ENCODE measurements at places on chromosomes 12 and 14.

DNA sequence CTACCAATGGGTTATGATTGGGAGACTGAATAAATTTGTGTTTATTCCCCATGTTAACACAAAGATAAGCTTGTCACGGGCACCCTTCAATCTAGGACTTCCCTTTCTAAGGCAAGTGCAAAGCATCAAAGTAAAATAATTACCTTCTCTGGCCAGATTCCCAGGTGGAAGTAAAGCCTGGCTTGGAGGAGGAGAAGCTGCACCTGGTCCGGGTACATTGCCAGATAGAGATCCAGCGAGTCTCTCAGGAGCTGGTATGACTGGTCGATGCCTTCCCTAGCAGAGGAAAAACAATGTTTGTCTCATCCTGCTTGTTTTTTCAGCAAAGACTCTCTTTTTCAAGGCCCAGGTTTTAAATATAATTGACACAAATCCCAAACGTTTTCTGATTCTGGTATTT, 24.9 kb downstream of the FBXO21 start:
- no peak for DNase-seq

- no peak for DNase-seq
Observed at GRCh38 chr12:3571323-3571722, 80.3 kb downstream of the PRMT8 start.

- no peak for DNase-seq
Observed at GRCh38 chr12:94570161-94570560, 80.2 kb downstream of the TMCC3 start.

GRCh38 chr12:1552911-1553491, 41.4 kb downstream of the FBXL14 start:
- DNase-seq, result no peak

DNA sequence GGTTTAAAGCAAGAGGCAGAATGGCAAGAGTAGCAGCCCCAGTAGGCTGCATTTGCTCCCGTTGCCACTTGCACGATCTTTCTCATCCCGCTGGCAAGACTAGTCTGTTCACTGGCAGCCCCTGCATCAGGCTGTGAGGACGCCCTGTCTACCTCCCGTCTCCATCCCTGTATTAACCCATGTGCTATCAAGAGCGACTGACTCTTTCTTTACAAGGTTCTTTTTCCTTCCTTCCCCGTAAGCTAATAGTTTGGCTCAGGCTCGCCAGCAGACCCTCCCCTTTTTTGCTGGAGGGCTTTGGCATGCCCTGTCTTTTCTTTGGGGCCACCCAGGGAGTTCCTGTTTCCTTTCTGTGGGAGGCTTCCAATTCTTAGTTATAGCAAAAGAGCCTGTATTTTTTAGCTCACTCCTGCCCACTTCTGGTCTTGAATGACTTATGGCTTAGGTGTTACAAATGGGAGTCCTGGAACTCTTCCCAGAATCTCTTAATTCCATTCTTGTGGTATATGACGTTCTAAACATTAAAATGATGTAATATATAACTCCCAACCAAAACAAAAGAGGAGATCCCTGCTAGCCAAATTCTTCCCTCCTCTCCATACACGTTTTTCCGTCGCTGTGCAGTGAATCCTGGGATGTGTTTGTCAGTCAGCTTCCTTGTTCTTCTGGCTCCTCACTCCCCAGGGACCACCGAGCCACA, 149.0 kb downstream of the PRKCH start:
- DNase-seq, result peak; percentile 48

GRCh38 chr14:44732144-44732543, 225.1 kb upstream of the FSCB start:
- DNase-seq, result no peak

DNA sequence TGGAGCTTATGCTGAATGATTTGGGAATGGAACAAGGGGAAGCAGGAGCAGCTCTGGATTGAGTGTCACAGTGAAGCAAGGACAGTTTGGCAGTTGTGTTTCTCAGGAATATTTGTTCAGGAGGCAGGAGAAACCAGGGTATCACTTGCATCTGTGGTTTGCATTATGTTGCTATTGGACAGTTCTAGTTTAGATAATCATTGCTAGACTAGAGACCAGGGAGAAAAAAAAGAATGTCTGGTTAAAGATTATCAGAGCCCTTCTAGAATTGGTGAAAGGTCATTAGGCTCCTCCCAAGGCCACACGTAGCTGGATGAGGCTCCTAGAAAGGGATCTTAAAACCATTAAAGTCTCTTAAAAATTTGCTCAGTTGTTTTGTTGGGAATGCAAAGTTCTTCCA, 17.0 kb upstream of the SRSF5 start:
- no peak for DNase-seq

GRCh38 chr14:92426237-92426636, 87.3 kb upstream of the RIN3 start:
- no peak for DNase-seq

GRCh38 chr12:7966563-7966962, 30.6 kb upstream of the SLC2A3 start:
- DNase-seq, result no peak

GRCh38 chr12:54442961-54443360, 23.9 kb upstream of the ITGA5 start:
- DNase-seq, result no peak

- no peak for DNase-seq
Observed at GRCh38 chr12:130401703-130402102, 64.0 kb downstream of the PIWIL1 start.

GRCh38 chr14:25004389-25004809, 45.5 kb downstream of the STXBP6 start:
- no peak for DNase-seq

GRCh38 chr12:117147639-117148038, 42.6 kb downstream of the FBXO21 start:
- no peak for DNase-seq

DNA sequence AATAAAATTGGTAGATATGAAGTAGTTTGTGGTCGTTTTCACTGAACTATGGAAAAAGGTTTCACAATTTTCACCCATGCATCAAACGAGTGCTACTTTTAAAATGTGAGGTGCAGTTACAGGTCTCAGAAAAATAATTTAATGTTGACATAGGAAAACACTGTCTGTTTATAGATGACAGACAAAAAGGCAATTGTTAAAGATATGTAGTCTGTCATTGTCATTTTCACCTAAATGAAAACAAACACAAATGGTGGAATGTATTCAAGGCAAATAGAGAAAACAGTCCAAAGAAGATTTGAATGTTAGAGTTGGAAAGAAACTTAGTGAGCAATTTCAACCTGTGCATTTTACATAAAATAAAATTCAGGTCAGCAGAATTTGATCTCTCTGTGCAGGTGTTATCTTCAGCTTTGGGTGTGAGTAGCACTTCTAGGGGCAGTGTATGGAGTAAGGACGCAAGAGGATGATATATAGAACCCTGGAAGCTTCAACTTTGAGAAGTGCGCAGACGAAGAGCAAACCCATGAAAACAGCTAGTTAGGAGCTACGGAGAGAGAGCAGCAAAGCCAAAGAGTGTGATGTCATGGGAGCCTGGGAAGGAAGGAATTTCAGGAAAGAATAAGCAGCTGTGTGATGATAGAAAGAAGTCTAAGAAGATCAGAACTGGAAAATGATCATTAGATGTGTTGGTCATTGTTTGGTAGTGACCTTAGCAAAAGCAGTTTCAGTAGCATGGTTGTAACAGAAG, 6.2 kb downstream of the RERG start:
- no peak for DNase-seq

DNA sequence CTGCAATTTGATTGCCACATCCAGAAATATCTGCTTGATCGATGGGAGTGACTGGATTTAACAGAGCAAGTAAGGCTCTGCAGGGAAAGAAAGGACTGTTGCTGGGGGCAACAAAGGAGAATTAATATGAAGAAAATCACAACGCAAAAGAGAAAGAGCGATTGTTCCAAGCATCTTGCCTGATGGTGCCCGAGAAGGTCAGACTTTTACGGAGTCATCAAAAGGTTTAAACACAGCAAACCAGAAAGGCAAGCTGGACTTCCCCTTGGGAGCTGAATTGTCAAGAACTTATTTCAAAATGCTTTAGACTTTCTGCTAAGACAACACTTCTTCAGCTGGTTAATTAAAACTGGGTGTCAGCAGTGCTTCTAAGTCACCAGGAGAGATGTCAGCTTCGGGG, 791.5 kb downstream of the MED13L start:
- DNase-seq, result no peak

DNA sequence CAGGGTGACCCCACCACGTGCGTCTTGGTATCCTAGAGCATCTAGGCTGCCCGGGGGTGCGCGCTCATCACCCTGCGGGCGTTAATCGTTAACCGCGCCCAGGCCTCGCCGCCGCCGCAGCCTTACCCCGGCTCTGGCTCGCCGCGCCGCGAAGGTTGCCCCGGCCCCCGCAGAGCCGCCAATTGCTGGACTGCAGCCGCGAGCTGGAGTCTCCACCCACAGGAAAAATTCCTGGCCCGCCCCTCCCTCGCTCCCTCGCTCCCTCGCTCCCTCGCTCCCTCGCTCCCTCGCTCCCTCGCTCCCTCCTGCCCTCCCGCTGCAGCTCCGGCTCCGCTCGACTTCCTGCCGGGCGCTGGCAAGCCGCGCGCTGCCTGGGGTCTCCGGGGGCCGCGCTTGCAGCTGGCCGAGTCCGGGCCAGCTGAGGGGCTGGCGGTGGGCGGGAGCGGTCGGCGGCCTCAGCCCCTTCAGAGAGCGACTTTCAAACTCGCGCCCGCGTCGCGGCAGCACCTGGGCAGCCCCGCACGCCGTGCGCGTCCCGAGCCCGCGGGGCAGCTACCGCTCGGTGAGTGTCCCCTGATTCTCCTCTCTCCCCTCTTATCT, at the start of gene PLEKHG3:
Gene PLEKHG3 (plus strand): TSS at position 282 of the 600 bp plus-strand sequence. CDS start 23,208 bp downstream, outside the sequence.
- DNase-seq, result no peak

DNA sequence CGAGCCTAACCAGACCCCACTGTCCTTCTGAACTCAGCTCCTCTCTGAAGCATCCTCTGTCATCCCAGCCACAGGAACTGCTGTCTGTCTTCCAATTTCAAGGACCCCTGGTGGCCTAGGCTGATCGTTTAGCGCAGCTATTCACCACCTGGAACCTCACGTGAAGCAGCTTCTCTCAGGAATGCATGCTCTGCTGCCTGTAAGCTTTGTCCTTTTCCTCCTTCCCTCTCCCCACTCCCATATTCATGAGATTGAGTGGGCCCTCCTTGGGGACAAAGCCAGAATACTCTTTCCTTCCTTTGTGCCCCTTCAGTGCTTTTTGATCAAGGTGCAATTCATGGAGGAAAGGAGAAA, 17.2 kb downstream of the DPF3 start:
- DNase-seq, result no peak

GRCh38 chr14:102822311-102822863, 45.1 kb downstream of the TRAF3 start:
- DNase-seq, result no peak

- DNase-seq, result no peak
Observed at GRCh38 chr14:55911776-55912175, 206.4 kb upstream of the PELI2 start.

- DNase-seq, result no peak
Observed at GRCh38 chr14:26963711-26964110, 365.9 kb upstream of the NOVA1 start.

DNA sequence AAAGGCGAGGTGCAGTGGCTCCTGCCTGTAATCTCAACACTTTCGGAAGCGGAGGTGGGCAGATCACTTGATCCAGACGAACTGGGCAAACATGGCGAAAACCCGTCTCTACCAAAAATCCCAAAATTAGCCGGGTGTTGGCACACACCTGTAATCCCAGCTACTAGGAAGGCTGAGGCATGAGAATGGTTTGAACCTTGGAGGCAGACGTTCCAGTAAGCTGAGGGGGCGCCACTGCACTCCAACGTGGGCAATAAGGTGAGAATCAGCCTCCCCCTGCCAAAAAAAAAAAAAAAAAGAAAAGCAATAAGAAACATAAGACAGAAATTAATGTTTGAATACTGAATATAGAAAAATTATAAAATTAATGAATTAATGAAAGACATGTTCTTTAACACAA, 928.7 kb downstream of the LRFN5 start:
- no peak for DNase-seq

GRCh38 chr12:108635201-108635996, 1.7 kb upstream of the SELPLG start:
- DNase-seq, result peak; percentile 76

DNA sequence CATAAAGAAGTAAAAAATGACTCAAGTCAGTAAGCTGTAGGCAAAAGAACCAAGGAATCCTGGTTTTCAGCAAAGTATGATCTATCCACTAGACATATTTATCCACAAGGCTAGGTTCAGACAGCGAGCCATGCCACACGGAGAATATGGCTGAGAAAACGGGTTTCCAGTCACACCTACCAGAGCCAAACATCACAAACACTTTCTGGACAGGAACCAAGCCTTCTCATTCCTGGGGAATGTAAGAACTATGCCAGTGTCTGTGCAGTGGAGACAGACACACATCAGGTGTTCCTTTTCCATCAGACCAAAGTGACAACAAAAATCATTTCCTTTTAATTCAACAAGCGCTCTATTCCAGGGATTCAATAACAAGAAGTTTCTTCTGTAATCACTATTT, 41.1 kb downstream of the AREL1 start:
- DNase-seq, result no peak

- DNase-seq, result no peak
Observed at GRCh38 chr12:89278862-89279261, 73.4 kb downstream of the DUSP6 start.

- DNase-seq, result no peak
Observed at GRCh38 chr12:116525418-116526001, 33.7 kb upstream of the MAP1LC3B2 start.

DNA sequence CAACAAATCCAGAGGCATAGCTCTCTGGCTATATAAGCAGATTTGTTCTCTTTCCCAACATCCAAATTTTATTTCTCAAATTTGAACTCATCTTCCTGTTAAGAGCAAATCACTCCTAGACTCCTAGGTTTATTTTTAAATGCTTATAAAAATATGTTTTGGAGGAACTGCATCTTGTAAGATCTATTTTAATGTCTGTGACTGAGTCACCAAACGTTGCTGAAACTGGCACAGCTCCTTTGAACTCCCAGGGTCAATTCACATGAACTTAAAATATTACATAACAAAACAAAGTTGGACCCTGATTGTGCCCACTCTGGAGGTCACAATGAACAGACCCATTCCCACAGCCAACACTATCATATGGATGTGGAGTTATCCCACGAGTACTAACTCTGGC, 23.9 kb downstream of the ANAPC7 start:
- no peak for DNase-seq

DNA sequence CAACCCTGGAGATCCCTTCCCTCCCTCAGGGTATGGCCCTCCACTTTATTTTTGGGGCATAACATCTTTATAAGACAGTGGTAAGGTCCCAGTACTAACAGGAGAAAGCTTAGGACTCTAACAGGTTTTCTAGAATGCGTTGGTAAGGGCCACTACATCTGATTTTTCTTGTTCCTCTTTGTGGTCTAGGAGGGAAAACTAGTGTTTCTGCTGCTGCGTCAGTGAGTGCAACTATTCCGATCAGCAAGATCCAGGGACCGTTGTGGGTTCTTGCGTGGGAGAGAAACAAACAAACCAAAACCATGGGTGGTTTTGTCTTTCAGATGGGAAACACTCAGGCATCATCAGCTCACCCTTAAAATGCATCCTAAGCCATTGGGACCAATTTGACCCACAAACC, 123.6 kb upstream of the SLC16A7 start:
- DNase-seq, result no peak
